ENCODE measurements at places on chromosomes 3 and 15. TPM values are rescaled to one million over a fixed set of nuclear protein-coding genes. Genes with fewer than 3 reads are reported as not detected.

ZFYVE19 gene
- 14.6 TPM for total RNA-seq

GLDN gene
- total RNA-seq, result 0.77 TPM

ST6GAL1 gene
- 75.3 TPM for total RNA-seq

CD276 gene
- 11.5 TPM for total RNA-seq

ACKR4 gene
- 2.0 TPM for total RNA-seq

ATOSA gene
- total RNA-seq, result 114 TPM

GP5 gene
- total RNA-seq, result 0.41 TPM
